ENCODE measurements at places on chromosomes 11 and 22.

DNA sequence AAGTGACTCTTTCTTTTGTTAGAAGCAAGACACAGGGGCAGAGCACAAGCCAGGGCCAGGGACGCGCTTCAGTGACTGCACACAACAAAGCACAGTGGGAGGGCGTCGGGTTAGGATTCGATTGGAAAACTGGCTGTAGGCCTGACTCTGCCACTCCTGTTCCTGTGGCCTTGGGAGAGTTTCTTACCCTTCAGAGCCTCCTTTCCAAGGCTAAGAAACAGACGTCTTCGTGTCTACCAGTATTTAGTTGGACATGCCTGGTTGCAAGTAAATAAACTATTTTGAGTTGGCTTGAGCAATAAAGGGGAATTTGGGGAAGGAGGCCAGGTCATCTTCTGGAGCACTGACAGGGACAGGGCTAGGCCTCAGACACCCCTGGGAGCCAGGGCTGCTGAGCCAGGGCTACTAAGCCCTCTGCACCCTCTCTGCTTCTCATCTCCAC is 549.1 kb downstream of the INSC start:
- H3K27ac ChIP-seq: no peak overlapping the region
- H3K4me1 ChIP-seq: no peaks in the 10 kb centered on the region
- H3K4me3 ChIP-seq: no peak overlapping the region

DNA sequence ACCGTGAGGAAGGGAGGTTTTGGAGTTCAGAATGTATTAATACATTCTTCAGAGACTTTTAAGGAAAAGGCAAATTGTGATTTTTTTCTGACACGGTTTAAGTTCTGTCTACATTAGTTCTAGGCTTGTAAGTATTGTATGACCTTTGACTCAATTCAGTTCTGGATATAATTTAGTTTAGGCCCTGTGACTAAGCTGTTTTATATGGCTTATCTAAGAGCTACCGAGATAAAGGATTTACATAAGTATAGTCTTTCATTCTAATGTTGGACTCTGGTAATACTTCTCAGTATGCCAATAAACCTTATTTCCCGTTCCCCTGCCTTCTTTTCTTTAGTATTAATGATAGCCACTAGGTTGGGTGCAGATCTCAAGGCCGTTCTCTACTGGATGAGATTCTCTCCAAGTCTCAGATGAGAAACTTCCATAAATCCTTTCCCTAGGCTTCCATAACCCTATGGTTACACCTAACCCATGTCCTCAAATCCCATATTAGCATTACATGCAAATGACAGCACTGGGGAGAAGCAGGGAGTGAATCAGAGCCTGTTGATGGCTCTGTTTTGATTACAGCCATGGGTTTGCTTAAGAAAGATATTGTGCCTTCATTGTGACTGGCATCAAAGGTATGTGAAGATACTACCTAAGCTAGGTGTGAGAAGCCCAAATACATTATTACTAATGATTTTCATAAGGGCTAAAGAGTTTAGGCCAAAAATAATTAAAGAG is 38.7 kb downstream of the BARX2 start:
- H3K4me1 ChIP-seq: no peaks in the 10 kb centered on the region
- H3K27me3 ChIP-seq: peaks cover 2% of the 10 kb centered on the region
- H3K27ac ChIP-seq: no peak overlapping the region
- DNase-seq: no peak

DNA sequence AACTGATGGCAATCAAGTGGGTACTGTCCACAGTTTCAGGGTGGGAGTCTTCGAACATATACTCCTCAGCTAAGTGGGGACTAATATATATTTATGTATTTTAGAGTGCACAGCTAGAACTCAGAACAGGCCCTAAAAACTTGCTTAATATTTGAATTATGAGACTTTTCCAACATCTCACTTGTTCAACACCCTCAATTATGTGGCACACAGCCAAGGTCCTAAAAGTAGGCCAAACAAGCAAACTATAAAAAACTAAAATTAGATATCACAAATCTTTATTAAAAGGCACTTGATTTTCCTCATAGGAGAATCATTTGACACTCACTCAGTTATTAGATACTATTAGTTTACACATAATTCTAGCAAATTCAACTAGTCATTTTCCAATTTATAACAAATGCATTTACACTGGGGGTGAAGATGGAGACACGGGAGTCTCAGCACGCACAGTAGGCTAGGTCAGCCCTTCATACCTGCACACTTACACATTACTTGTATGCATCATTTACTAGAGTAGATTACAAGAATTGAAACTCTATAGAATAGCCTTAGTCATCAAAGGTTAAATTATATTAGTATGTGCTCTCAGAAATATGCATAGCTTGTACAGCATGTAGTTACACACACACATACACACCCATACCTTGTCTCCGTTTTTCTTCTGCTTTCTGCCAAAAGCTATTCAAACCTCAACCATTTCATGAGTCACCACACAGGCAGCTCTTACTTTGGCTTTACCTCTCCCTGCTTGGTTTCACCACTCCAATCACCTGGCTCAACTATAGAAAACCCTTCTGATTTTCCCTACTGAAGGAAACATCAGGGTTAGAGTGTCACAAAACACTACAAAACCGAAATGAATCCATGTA is 171.5 kb downstream of the SBF2 start:
- H3K4me3 ChIP-seq: no peak overlapping the region
- no peaks in the 10 kb centered on the region for H3K36me3 ChIP-seq
- DNase-seq: no peak

GRCh38 chr11:97974798-97975498 is 1045.8 kb upstream of the CNTN5 start:
- no peaks in the 10 kb centered on the region for H3K36me3 ChIP-seq
- H3K4me1 ChIP-seq: no peaks in the 10 kb centered on the region
- DNase-seq: no peak
- no peaks in the 10 kb centered on the region for H3K27me3 ChIP-seq

- peaks cover 33% of the 10 kb centered on the region for H3K27me3 ChIP-seq
- no peak overlapping the region for H3K4me3 ChIP-seq
- no peak overlapping the region for H3K27ac ChIP-seq
- no peaks in the 10 kb centered on the region for H3K4me1 ChIP-seq
- DNase-seq: no peak
These were observed 136.1 kb downstream of the EHF start for GRCh38 chr11:34757026-34757451.

- H3K27me3 ChIP-seq: peaks cover 18% of the 10 kb centered on the region
- H3K4me3 ChIP-seq: no peak overlapping the region
- no peak overlapping the region for H3K27ac ChIP-seq
- peaks cover 1% of the 10 kb centered on the region for H3K4me1 ChIP-seq
- no peaks in the 10 kb centered on the region for H3K36me3 ChIP-seq
These were observed 104.7 kb downstream of the KCNQ1 start for GRCh38 chr11:2549491-2549875.

DNA sequence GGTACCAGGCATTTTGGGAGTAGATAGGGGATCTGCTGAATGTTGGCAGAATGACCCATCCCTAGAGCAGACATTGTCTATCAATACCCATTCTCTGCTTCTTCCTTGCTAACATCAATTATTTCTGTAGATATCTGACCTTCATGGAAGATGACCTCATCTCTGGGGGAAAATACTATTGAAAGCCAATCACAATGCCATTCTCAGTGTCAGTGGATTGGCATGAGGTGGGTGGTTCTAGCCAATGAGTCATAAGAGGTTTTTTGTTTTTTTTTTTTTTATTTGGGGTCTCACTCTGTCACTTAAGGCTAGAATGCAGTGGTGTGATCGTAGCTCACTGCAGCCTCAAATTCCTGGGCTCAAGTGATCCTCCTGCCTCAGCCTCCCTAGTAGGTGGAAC is 42.5 kb downstream of the SNX19 start:
- H3K4me3 ChIP-seq: no peak overlapping the region
- no peaks in the 10 kb centered on the region for H3K27me3 ChIP-seq
- H3K4me1 ChIP-seq: no peaks in the 10 kb centered on the region
- peaks cover 30% of the 10 kb centered on the region for H3K36me3 ChIP-seq

- peak overlapping the region; percentile 71 for H3K4me3 ChIP-seq
- DNase-seq: no peak
- peak overlapping the region; percentile 63 for H3K27ac ChIP-seq
- no peaks in the 10 kb centered on the region for H3K36me3 ChIP-seq
- no peaks in the 10 kb centered on the region for H3K27me3 ChIP-seq
- H3K4me1 ChIP-seq: peaks cover 17% of the 10 kb centered on the region
These were observed 17.9 kb downstream of the MYEOV start for GRCh38 chr11:69311767-69312385.

DNA sequence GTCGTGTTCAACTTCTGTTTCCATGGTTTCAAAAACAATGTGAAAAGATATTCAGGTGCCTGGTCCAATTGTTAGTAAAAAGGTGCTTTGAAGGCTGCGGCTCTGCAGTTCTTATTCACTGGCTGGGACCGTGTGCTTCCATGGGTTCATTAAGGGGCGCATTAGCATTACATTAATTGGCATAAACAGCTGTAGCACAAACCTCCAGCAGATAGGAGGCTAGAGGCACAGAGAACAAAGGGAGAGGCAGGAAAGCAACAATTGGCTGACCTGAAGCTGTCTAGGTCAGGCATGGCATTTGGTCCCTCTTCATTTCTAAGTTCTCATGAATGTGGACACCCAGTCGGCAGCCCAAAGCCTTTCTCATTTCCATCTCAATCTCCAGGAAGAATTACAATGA is 16.6 kb downstream of the PAK1 start:
- no peak for DNase-seq
- H3K4me1 ChIP-seq: no peaks in the 10 kb centered on the region
- no peak overlapping the region for H3K27ac ChIP-seq
- H3K36me3 ChIP-seq: no peaks in the 10 kb centered on the region
- H3K4me3 ChIP-seq: no peak overlapping the region
- H3K27me3 ChIP-seq: peaks cover 43% of the 10 kb centered on the region

- no peaks in the 10 kb centered on the region for H3K4me1 ChIP-seq
- H3K4me3 ChIP-seq: no peak overlapping the region
- peaks cover 12% of the 10 kb centered on the region for H3K27me3 ChIP-seq
- H3K27ac ChIP-seq: no peak overlapping the region
These were observed 145.0 kb upstream of the ARHGAP20 start for GRCh38 chr11:110856996-110857812.

Measured in effector memory CD8-positive, alpha-beta T cell (primary cell).